ENCODE measurements at places on chromosomes 13 and 19.

DNA sequence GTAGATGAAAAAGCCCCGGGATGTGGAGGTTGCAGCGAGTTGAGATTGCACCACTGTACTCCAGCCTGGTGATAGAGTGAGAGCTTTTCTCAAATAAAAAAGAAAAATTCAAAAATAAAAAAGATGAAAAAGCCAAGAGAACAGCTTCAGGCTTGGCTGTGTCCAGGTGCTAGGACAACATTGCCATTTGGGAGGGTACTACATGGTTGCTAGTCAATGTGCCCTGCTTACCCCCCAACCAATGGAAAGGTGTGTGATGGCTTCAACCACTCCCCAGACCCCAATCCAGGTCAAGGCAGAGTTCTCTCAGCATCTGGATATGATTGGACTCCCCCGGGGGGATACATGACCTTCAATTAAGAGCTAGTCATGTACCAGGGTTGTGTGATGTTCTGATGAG is 2.3 kb upstream of the ANKLE1 start:
- no peak for DNase-seq

GRCh38 chr19:47863514-47863936 is 4.5 kb downstream of the TPRX2 start:
- peak; percentile 86 for DNase-seq

DNA sequence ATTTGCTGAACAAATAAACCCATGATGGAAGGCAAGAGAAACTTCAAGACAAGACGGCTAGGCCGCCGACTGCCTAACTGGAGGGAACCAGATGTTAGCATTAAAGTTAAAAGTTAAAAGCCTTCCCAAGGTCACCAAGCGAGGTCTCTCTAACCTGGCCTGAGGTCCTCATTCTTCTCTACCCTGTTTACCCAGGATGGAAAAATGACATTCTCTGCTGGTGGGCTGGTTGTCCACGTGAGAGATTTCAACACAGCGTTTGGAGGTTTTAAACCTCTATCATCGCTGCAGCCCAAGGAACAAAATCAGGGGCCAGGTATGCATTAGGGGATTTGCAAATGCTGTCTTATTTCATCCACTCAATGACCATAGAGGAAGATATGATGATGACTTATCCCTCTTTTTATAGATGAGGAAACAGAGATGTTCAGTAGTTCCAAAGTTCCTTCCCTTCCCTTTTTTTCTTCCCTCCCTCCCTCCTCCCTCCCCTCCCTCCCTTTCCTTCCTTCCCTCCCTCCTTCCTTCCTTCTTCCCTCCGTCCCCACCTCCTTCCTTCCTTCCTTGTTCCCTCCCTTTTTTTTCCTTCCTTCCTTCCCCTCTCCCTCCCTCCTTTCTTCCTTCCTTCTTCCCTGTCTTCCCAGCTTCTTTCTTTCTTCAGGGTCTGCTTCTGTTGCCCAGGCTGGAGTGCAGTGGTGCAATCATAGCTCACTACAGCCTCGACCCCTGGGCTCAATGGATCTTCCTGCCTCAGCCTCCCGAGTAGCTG is 79.7 kb downstream of the INSR start:
- DNase-seq = no peak

- no peak for DNase-seq
Measured at GRCh38 chr19:44113784-44114390, 688 bp downstream of the ZNF225 start.

GRCh38 chr13:44298314-44298713 is 75.3 kb upstream of the SERP2 start:
- DNase-seq = no peak

DNA sequence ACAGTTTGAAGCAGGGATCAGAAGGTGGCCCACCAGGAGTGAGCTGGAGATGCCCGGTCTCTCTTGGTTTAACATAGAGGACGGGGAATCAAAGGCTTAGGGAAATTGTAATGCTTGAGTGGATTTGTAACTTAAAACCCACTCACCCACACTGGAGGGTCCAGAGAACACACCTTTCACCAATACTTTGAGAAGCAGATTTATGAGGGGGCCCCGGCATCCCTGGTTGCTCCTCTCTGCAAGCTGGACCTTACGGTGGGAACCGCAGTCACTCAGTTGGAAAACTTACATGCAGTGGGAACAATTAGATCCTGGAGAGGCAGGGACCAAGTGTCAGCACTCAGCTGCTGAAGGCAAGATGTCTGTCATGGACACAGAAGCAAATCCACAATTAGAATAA is 20.5 kb downstream of the PPP5C start:
- DNase-seq = no peak

- no peak for DNase-seq
Measured at GRCh38 chr13:51538591-51539179, 45.6 kb upstream of the WDFY2 start.

DNA sequence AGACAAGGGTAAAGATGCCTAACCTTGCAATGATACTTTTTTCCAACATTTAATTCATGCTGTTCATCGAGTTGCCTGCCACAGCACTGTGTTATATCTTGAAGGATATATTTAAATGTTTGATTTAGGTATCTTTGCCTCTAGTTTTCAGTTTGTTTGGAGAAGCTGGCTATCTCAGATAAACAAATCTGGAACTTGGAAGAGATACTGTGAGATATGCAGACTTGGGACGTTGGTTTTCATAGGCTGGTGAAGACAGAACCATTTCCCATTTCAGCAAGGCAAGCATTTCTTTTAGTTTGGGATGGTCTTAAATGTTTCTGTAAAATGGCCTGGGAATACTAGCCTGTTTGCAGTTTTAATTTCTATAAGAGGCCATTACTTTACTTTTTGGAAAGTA is 3.3 kb downstream of the RNASEH2B start:
- DNase-seq = no peak

- no peak for DNase-seq
Measured at GRCh38 chr13:48564056-48564455, 31.2 kb upstream of the RCBTB2 start.

DNA sequence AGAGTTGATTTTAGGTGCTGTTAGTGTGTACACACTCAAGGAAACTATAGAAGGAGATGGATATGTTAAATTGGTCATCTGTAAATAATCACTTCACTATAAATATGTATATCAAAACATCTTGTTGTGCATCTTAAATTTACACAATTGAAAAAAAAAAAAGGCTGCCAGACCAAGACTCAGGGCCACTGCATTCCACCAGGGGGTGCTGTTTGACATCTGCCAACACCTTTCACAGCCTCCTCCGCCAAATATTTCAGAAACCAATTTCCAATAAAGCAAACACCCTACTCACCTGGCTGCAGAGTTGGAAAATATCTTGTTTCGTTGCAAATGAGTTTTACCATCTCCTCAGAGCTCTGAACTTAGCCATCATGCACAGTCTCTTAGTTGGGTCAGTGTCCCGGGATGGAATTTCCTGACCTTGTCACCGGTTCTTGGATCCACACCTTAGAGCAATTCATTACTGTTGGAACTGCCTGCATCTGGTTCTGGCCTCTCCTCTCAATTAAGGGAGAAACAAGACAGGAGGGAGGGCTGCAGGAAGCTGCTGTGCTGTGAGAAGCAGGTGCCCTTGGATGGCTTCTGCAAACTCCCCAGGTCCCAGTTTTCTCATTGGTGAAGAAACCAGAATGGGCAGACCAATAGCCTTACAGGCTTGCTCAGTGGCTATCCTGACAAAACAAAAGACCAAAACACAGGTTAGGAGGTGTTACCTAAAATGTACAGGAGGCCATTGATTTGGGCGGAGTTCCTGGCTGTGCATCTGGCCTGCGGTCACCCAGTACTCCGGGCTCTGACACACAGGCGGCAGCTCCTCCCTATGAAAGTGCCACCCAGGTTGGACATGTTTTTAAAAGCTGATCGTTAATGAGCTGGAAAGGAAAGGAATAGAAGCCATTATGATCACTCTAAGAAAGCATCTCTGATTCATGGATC is 746.6 kb downstream of the UQCRFS1 start:
- no peak for DNase-seq

GRCh38 chr19:52170863-52171320 is 529 bp downstream of the ZNF836 start:
- no peak for DNase-seq

DNA sequence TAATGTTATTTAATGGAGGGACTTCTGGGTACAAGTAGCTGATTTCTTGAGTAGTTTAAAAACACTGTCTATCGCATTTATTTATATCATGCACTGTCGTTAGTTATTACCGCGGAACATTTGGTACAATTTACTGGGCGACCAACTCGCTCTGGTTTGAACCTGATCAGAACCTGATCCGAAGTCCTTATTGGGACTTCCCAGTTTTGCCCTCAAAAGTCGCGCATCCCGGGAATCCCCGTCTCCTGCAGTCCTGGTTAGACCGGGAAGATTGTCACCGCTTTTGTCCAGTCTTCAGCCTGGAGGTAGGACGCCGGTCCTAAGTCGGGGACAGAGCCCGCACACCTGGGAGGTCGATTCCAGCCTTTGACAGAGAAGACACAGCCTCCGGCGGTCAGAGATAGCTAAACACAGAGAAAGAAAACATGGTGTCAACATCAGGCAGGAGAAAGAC is 694 bp downstream of the CLN5 start:
- peak; percentile 15 for DNase-seq

GRCh38 chr13:27982361-27982760 is 6.1 kb downstream of the URAD start:
- DNase-seq = no peak

DNA sequence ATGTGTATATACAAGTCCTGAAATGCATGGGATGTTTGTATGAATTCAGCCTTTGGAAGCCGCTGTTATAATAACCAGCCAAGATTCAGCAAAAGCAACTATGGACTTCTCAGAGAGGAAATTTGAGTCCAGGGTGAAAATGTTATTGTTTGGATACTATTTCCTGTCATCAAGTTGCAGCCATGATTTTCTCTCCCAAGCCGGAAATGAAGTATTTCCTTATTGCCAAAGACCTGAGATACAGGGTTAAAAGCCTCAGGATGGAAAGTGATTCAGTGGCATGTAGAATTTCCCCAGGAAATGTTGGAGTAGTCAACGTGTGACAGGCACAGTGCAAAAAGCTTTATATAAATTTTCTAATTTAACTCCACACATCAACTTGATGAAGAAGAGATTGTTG is 133.9 kb downstream of the IRS2 start:
- no peak for DNase-seq

DNA sequence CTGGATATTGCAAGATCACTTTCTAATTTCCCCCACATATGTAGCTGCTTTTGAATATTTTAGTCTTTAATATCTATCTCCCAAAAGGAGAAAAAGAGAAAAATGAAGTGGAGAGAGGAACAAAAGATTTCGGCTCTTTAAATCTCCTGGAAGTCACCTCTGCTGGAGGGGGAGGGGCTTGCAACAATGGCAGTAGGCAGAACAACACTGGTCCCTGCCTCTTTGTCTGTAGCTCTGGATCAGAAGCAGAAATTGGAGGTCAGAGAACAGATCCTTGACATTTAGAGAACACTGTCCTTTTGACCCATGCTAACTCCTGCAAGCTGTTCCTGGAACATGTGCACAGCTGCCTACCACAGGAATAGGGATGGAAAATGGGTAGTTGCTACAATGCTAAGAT is 86.7 kb upstream of the GPR12 start:
- DNase-seq = no peak

GRCh38 chr13:108948251-108948671 is 318.9 kb downstream of the MYO16 start:
- no peak for DNase-seq

DNA sequence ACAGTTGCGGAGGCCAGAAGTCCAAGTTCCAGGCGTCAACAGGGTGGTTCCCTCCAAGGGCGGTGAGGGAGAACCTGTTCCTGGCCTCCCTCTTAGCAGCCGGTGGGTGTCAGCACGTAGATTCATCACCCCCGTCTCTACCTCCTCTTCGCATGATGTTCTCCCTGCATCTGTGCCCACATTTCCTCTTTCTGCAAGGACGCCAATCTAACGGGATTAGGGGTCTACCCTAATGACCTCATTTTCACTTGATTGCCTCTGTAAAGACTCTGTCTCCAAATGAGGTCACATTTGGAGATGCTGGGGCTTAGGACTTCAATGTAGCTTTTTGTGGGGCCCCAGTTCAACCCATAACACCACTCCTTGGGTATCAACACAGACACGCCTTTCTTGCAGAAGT is 38.5 kb downstream of the DPF1 start:
- no peak for DNase-seq

DNA sequence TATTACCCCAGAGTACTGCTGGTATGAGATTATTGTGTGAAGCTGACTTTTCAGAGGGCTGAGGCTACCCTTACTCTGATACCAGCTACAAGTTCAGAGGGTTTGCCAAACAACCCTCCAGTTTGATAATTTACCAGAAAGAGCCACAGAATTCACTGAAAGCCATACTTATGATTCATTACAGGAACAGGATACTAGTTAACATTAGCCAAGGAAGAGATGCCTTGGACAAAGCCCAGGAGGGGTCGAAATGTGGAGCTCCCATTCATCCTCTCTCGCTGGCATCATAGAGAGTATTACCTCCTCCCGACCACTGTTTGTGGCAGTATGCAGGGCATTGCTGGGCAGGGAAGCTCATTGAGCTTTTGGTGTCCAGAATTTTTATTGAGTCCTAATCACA is 364.3 kb downstream of the KCNRG start:
- no peak for DNase-seq

DNA sequence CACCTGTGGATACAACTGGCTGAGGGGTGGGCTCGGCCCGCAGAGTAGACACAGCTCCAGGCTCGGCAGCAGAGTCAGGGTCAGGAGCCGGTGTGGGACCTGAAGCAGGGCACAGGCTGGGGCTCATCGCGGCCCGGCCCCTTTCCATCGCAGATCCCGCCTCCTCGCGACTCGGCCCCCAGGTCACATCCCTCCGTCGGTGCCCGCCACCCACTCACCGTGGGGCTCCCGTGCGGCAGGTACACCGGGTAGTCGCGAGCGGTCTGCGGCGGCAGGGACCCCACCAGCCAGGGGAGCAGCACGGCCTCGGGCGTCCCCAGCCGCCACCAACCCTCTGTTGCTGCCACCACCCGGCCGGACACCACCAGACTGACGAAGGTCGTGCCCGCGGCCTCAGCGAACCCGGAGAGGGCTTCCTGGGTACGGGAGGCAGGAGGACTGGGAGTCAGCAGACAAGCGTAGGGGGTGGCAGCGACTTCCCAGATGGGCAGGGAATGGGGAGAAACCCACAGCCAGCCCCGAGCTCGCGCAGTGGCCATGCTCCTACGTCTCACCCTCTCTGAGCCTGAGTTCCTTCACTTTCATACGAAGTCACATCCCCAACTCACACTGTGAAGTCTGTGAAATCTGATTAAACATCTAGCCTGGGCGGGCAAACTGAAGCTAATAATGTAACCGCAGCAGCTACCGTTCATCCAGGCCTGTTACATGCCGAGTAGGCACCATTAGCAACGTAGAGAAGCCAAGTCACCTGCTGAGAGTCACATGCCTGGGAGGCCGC is 3.7 kb downstream of the FUZ start:
- DNase-seq = peak; percentile 38

GRCh38 chr13:87656306-87656705 is 14.9 kb upstream of the SLITRK5 start:
- no peak for DNase-seq

GRCh38 chr19:40081411-40081810 is 9.3 kb downstream of the ZNF780A start:
- DNase-seq = no peak

- DNase-seq = no peak
Measured at GRCh38 chr13:35252536-35253205, 223.8 kb downstream of the MAB21L1 start.

- DNase-seq = no peak
Measured at GRCh38 chr13:60922576-60923231, 492.9 kb downstream of the PCDH20 start.

- DNase-seq = no peak
Measured at GRCh38 chr13:109672545-109672944, 113.8 kb downstream of the IRS2 start.

Data from T-helper 17 cell (primary cell).